ENCODE measurements at places on chromosomes 1 and 21.

GRCh38 chr21:33754481-33754880 is 112.2 kb downstream of the ITSN1 start:
- no peak overlapping the region for H3K4me3 ChIP-seq
- H3K4me1 ChIP-seq: no peaks in the 10 kb centered on the region
- no peak overlapping the region for H3K27ac ChIP-seq
- H3K27me3 ChIP-seq: no peaks in the 10 kb centered on the region
- DNase-seq: no peak

DNA sequence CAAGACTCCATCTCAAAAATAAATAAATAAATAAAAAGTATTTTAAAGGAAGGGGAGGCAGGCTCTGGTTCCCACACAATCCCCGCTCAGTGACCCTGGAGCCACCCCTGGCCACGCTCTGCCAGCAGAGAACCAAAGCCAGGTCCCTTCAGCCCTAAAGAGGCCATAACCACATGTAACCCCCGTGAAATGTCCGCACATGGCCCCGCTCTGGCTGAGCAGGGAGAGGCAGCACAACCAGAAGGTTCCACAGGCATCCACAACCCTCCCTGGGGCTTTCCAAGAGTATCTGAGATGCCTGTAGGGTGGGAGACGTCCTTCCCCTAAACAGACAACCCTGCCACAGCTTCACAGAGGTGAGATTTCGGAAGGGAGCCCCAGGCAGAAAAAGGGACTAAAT is 1.4 kb upstream of the ARF1 start:
- H3K4me1 ChIP-seq: peaks cover 33% of the 10 kb centered on the region
- H3K4me3 ChIP-seq: peak overlapping the region; percentile 79
- peaks cover 23% of the 10 kb centered on the region for H3K27me3 ChIP-seq
- no peaks in the 10 kb centered on the region for H3K36me3 ChIP-seq
- DNase-seq: no peak

GRCh38 chr1:18182398-18183160 is 75.0 kb downstream of the IGSF21 start:
- no peak for DNase-seq
- no peak overlapping the region for H3K4me3 ChIP-seq
- no peak overlapping the region for H3K27ac ChIP-seq
- H3K36me3 ChIP-seq: no peaks in the 10 kb centered on the region

DNA sequence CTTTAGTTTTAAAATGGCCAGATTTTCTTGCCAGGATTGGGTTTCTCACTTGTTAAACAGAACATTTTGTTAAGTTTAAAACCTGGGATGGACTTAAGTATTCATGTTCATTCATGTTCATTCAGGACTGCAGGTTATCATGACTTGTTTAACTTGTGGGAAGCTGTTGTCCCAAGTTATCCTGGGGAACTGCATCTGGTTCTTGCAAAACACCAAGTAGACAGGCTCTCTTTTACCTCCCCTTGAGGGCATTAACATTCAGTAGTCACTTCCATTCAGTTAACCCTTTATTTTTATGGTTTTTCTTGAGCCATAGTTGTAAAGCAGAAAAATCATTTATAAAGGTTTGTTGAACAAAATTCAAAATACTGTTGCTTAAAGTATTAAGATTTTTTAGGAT is 8.1 kb downstream of the SOD1 start:
- H3K4me3 ChIP-seq: no peak overlapping the region
- peaks cover 31% of the 10 kb centered on the region for H3K4me1 ChIP-seq
- H3K27me3 ChIP-seq: no peaks in the 10 kb centered on the region
- no peak for DNase-seq
- H3K27ac ChIP-seq: no peak overlapping the region

- peaks cover 3% of the 10 kb centered on the region for H3K36me3 ChIP-seq
- no peak overlapping the region for H3K27ac ChIP-seq
- DNase-seq: no peak
- H3K4me3 ChIP-seq: no peak overlapping the region
- H3K27me3 ChIP-seq: no peaks in the 10 kb centered on the region
Measured at GRCh38 chr1:243786531-243786930, 63.5 kb downstream of the AKT3 start.

DNA sequence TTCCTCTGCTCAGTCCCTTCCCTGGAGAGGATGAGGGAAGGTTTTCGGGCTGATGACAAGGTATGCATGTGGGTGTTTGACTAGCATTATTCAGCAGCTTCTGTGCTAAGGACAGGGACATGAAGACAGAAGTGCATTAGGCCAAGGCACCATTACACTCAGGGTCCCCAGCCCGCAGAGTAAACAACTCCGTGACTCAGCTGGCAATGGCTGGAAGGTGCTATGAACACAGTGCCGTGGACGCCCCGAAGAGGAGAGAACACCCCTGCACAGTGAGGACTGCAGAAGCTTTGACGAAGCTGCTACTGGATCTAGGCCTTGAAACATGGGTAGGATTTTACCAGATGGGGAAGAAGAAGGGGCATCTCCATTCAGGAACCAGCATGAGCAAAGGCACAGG is 13.7 kb upstream of the EPS8L3 start:
- H3K4me1 ChIP-seq: peaks cover 4% of the 10 kb centered on the region
- H3K27ac ChIP-seq: no peak overlapping the region
- no peak overlapping the region for H3K4me3 ChIP-seq
- H3K36me3 ChIP-seq: peaks cover 3% of the 10 kb centered on the region
- peaks cover 12% of the 10 kb centered on the region for H3K27me3 ChIP-seq
- no peak for DNase-seq

- no peaks in the 10 kb centered on the region for H3K27me3 ChIP-seq
- no peaks in the 10 kb centered on the region for H3K36me3 ChIP-seq
- no peak overlapping the region for H3K27ac ChIP-seq
- no peak for DNase-seq
Measured at GRCh38 chr1:175089136-175089718, 21.6 kb downstream of the TNN start.

DNA sequence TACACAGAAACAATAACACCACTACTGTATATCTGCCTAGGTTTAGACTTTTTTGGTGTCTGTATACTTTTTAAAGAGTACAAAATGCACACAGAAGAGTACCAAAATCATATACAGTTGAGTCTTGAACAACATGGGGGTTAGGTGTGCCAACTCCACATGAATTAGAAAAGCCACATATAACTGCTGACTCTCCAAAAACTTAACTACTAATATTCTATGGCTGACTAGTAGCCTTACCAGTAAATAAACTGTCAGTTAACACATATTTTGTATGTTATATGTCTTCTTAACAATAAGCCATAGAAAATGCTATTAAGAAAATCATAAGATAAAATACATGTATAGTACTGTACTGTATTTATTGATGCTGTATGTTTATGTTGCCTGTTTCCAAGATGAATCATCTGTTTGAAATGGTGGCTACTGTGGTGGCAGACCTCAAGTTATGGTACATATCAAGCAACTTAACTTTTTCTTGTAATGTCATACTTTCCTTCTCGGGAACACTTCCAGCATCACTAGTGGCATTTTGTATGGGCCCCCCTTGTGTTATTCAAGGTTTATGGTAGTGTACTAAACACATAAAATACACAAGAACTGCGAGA is 71.2 kb downstream of the LHX4 start:
- H3K27ac ChIP-seq: no peak overlapping the region
- H3K27me3 ChIP-seq: peaks cover 4% of the 10 kb centered on the region
- no peak for DNase-seq
- H3K4me1 ChIP-seq: no peaks in the 10 kb centered on the region
- H3K4me3 ChIP-seq: no peak overlapping the region

GRCh38 chr1:74356493-74356892 is 121.3 kb downstream of the TNNI3K start:
- no peaks in the 10 kb centered on the region for H3K27me3 ChIP-seq
- H3K4me3 ChIP-seq: no peak overlapping the region
- no peaks in the 10 kb centered on the region for H3K4me1 ChIP-seq
- H3K27ac ChIP-seq: no peak overlapping the region
- no peak for DNase-seq

DNA sequence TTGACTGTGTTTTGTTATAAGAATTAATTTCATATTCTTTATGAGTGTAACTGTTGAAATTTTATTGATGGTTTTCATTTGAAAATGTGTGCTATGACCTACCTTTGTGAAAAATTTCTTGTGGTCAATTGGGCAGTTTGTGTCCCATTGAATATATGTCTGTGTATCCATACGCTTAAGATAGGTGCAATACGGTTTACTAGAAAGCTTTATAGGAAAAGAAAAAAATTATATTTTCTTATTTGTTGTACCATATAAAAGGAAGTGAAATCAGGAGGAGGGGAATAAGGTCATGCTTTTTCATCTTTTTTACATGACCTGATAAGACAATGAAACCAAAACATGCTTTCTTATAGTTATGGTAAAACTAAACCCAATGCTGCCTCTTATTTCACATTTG is 807.7 kb downstream of the USP25 start:
- no peaks in the 10 kb centered on the region for H3K27me3 ChIP-seq
- no peak overlapping the region for H3K4me3 ChIP-seq
- no peaks in the 10 kb centered on the region for H3K4me1 ChIP-seq
- H3K27ac ChIP-seq: no peak overlapping the region
- H3K36me3 ChIP-seq: no peaks in the 10 kb centered on the region
- DNase-seq: no peak

- no peak for DNase-seq
- H3K36me3 ChIP-seq: no peaks in the 10 kb centered on the region
- H3K4me1 ChIP-seq: peaks cover 34% of the 10 kb centered on the region
- H3K4me3 ChIP-seq: no peak overlapping the region
Measured at GRCh38 chr1:162292422-162292849, 84.2 kb downstream of the SPATA46 start.

- H3K36me3 ChIP-seq: peaks cover 3% of the 10 kb centered on the region
- H3K4me1 ChIP-seq: peaks cover 33% of the 10 kb centered on the region
- DNase-seq: no peak
- peak overlapping the region; percentile 87 for H3K4me3 ChIP-seq
Measured at GRCh38 chr1:226656201-226656600, 82.9 kb downstream of the ITPKB start.

- peaks cover 3% of the 10 kb centered on the region for H3K27me3 ChIP-seq
- no peak overlapping the region for H3K4me3 ChIP-seq
- no peaks in the 10 kb centered on the region for H3K36me3 ChIP-seq
- no peak overlapping the region for H3K27ac ChIP-seq
Measured at GRCh38 chr1:211548321-211549091, 30.5 kb downstream of the SLC30A1 start.

GRCh38 chr1:43329995-43330751 is 7.4 kb upstream of the MPL start:
- peaks cover 11% of the 10 kb centered on the region for H3K36me3 ChIP-seq
- DNase-seq: no peak
- no peak overlapping the region for H3K27ac ChIP-seq
- H3K27me3 ChIP-seq: peaks cover 2% of the 10 kb centered on the region
- H3K4me3 ChIP-seq: no peak overlapping the region
- H3K4me1 ChIP-seq: no peaks in the 10 kb centered on the region

DNA sequence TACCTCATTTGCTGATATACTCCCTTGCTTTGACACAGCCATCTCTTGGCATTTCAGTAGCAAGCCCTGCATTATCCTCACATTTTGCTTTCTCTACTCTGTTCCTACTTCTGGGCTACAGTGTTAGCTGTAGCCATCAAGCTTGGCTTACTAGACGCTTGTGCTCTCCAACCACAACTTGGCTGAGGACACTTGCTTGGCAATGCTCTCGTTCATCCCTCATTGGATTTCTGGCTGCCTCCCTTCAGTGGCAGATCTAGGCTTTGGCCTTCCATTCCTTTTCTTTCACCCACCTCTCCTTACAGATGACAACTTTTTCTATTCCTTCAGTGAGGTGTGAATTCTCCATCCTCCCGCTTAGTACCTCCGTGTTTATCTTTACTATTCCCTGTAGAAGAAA is 428.7 kb upstream of the LRRC7 start:
- no peak overlapping the region for H3K27ac ChIP-seq
- no peaks in the 10 kb centered on the region for H3K36me3 ChIP-seq
- H3K4me1 ChIP-seq: no peaks in the 10 kb centered on the region
- H3K27me3 ChIP-seq: no peaks in the 10 kb centered on the region

GRCh38 chr1:116377541-116378529 is 4.8 kb downstream of the ATP1A1 start:
- H3K27ac ChIP-seq: peak overlapping the region; percentile 95
- H3K27me3 ChIP-seq: peaks cover 5% of the 10 kb centered on the region
- H3K4me3 ChIP-seq: peak overlapping the region; percentile 99
- DNase-seq: no peak
- H3K36me3 ChIP-seq: no peaks in the 10 kb centered on the region
- H3K4me1 ChIP-seq: peaks cover 63% of the 10 kb centered on the region

- H3K36me3 ChIP-seq: peaks cover 11% of the 10 kb centered on the region
- H3K4me3 ChIP-seq: peak overlapping the region; percentile 98
Measured at GRCh38 chr1:96722161-96722922, 758 bp downstream of the PTBP2 start.

GRCh38 chr21:41059871-41060270 is 108.1 kb upstream of the BACE2 start:
- peaks cover 3% of the 10 kb centered on the region for H3K27me3 ChIP-seq
- no peak for DNase-seq
- H3K36me3 ChIP-seq: no peaks in the 10 kb centered on the region
- no peaks in the 10 kb centered on the region for H3K4me1 ChIP-seq
- H3K27ac ChIP-seq: no peak overlapping the region

- no peak overlapping the region for H3K4me3 ChIP-seq
- peaks cover 4% of the 10 kb centered on the region for H3K36me3 ChIP-seq
- peaks cover 56% of the 10 kb centered on the region for H3K4me1 ChIP-seq
- H3K27ac ChIP-seq: no peak overlapping the region
- DNase-seq: no peak
Measured at GRCh38 chr1:226949401-226949800, 9.3 kb downstream of the COQ8A start.

GRCh38 chr1:30760596-30761324 is 3.2 kb upstream of the LAPTM5 start:
- H3K4me3 ChIP-seq: no peak overlapping the region
- no peak for DNase-seq
- peak overlapping the region; percentile 100 for H3K27ac ChIP-seq

DNA sequence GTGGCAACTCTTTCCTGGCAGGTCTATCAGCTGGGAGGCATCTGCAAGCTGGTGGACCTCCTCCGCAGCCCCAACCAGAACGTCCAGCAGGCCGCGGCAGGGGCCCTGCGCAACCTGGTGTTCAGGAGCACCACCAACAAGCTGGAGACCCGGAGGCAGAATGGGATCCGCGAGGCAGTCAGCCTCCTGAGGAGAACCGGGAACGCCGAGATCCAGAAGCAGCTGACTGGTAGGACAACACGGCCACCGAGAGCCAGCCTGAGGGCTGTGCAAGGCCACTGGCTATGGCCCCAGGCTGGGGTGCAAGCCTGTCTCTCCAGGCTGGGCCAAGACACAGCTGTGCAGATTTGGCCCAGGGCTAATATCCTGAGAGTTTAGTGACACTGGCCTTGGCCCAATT is 34.2 kb downstream of the PKP1 start:
- no peak for DNase-seq
- H3K27ac ChIP-seq: no peak overlapping the region
- H3K36me3 ChIP-seq: no peaks in the 10 kb centered on the region

- peaks cover 85% of the 10 kb centered on the region for H3K4me1 ChIP-seq
- no peak overlapping the region for H3K4me3 ChIP-seq
- H3K27ac ChIP-seq: peak overlapping the region; percentile 17
- no peak for DNase-seq
- peaks cover 2% of the 10 kb centered on the region for H3K27me3 ChIP-seq
Measured at GRCh38 chr1:157691285-157691920, 9.2 kb downstream of the FCRL3 start.

Measured in immature natural killer cell (primary cell).